ENCODE measurements at places on chromosomes 7 and 10.

GRCh38 chr10:125061557-125062226 is 98.7 kb downstream of the CTBP2 start:
- no peak for DNase-seq

DNA sequence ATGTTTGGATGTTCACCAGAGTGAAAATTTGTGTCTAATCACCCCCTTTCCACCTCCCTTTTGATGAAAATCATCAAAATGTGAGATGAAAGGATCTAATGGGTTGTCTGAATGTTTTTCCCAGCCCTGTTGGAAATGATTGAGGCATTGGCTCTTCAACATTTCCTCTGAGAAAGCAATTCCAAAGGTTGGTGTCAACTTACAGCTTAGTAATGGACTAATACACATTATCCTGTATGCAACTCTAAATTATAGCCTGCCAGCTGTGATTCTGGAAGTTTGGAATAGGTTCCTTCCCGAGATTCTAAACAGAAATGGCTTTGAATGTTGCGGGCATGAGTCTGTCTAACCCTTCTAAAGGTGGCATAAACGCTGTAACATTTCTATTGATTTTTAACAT is 152.9 kb downstream of the DYNC1I1 start:
- DNase-seq = no peak

- DNase-seq = peak; percentile 8
These were observed 76.2 kb downstream of the VIPR2 start for GRCh38 chr7:159068488-159068811.

- DNase-seq = no peak
These were observed 31.1 kb downstream of the MRPS24 start for GRCh38 chr7:43838201-43838658.

- no peak for DNase-seq
These were observed 14.2 kb downstream of the PDLIM1 start for GRCh38 chr10:95276367-95277200.

DNA sequence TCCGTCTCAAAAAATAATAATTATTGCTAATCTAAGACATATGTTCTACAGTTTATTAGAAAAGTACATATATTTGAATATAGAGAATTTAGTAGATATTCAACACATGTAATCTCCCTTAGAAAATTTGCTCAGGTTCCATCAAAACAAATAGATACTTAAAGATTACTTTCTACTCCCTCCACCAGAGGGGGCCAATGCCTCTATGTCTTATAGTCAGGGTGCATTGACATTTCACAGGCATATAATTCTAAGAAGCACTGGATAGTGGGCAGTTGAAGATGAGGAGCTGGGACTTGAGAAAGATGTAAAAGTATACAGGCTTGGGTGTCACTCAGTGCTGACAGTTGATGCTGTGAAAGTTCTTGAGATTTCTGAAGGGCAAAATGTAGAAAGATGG is 301.6 kb upstream of the HPS1 start:
- DNase-seq = no peak

GRCh38 chr7:77455321-77455720 is 39.2 kb upstream of the GSAP start:
- no peak for DNase-seq

DNA sequence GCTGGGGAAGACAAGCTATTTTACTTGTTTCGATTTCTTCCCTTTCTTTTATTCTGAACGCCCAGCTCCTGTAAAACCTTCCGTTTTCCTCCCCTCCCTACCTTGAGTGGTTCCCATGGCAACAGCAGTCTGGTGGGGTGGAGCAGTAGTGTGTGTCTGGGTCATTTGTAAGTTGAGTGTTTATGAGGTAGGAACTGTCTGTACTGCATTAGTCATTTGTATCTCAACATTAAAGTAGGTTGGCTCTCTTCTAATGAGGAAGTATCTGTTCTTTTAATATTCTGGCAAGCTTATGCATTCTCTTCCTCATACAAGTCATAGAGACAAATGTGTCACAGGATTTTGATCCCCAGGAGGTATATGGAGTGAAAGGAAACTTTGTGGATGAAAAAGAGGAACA is 85.3 kb upstream of the CCDC6 start:
- DNase-seq = no peak

GRCh38 chr7:106767078-106767477 is 98.0 kb upstream of the PIK3CG start:
- DNase-seq = no peak
